Stimulated activated effector memory CD8-positive, alpha-beta T cell treated with anti-CD3 and anti-CD28 coated beads, Interleukin-12 subunit alpha, Interleukin-12 subunit beta, amount 100 ng/mL, for 72 hours (primary cell): ENCODE measurements at places on chromosomes 1 and 21.

- DNase-seq, result no peak
These were observed 2.0 kb downstream of the HNRNPR start for GRCh38 chr1:23341931-23342692.

- DNase-seq, result no peak
These were observed 20.4 kb upstream of the SCAF4 start for GRCh38 chr21:31752352-31752751.

DNA sequence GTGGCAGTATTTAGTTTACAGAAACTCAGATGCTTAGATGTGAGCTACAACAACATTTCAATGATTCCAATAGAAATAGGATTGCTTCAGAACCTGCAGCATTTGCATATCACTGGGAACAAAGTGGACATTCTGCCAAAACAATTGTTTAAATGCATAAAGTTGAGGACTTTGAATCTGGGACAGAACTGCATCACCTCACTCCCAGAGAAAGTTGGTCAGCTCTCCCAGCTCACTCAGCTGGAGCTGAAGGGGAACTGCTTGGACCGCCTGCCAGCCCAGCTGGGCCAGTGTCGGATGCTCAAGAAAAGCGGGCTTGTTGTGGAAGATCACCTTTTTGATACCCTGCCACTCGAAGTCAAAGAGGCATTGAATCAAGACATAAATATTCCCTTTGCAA lies 59.7 kb upstream of the ZNF326 start:
- no peak for DNase-seq

- no peak for DNase-seq
These were observed 342.0 kb downstream of the PBX1 start for GRCh38 chr1:164901031-164901430.

DNA sequence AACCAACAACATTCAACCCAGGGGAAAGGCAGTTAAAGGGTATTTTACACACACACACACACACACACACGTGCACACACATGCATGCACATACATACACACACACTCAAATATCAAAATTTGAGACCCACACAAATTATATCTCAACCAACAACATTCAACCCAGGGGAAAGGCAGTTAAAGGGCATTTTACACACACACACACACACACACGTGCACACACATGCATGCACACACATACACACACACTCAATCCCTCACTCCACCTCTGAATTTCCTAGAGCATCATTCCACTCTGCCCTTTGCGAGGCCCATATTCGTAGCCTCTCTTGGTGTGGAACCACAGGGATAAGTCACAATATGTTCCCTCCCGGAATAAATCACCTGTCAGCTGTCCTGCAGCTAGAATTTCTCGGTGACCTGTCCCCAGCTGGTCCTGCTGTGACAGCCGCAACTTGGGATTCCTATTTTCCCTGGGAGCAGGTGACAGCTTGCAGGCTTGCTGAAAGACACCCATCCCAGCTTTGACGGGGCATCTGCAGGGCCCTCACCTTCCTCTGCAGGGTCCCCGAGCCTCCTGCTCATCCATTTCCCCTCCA lies 122.7 kb downstream of the PSMG1 start:
- no peak for DNase-seq

- DNase-seq, result no peak
These were observed 2.1 kb upstream of the S100A10 start for GRCh38 chr1:151995774-151996173.

DNA sequence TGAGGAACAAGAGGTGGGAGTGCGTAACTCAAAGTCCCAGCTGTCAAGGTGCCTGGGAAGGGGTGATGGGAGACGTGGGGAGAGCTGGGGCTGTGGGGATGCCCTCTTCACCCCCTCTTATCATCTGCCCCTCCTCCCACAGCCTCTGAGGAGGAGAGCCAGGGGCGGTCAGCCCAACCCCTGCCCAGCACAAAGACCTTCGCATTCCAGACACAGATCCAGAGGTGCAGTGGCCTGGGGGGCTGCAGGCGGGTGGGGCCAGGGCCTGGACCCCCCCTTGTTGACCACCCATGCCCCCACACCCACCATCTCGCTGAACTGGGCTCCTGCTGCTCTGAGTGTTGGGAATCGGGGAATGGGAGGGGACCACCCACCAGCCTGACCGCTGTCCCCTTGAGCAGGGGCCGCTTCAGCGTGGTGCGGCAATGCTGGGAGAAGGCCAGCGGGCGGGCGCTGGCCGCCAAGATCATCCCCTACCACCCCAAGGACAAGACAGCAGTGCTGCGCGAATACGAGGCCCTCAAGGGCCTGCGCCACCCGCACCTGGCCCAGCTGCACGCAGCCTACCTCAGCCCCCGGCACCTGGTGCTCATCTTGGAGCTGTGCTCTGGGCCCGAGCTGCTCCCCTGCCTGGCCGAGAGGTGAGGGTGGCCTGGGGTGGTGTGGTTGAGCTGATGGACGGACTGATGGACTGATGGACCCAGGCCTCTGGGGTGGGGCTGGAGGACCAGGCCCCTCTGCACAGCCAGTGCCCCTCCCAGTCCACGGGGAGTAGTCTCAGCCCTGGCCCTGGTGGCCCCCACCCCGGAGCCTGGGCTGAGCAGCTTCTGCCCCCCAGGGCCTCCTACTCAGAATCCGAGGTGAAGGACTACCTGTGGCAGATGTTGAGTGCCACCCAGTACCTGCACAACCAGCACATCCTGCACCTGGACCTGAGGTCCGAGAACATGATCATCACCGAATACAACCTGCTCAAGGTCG lies 29.7 kb downstream of the TRIM11 start:
- DNase-seq, result no peak
